Type B pancreatic cell (in vitro differentiated cells): ENCODE measurements at places on chromosomes 2 and 18.
A peak's percentile ranks its signal among the peaks of the same experiment; 100 is the strongest.

DNA sequence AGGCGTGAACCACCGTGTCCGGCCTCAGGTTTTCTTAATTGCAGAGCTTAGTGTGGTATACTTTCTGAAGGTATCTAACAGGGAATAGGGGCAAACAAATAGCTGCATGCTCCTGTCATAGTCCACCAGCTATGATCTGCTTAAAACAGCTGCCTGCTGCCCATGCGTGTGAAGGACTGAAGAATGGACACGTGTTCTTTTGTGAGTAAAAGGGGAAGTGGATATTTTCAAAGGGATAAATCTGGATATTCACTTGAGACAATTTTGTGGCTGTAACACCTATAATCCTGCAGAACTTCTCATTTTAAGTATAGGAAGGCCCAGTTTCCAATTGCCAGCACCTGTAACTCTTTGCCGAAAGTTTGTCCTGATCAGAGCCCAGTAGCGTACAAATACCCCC, 44.7 kb downstream of the TRPM8 start:
- no peak for DNase-seq

GRCh38 chr2:136901732-136902131, 136.4 kb downstream of the THSD7B start:
- no peak for DNase-seq

DNA sequence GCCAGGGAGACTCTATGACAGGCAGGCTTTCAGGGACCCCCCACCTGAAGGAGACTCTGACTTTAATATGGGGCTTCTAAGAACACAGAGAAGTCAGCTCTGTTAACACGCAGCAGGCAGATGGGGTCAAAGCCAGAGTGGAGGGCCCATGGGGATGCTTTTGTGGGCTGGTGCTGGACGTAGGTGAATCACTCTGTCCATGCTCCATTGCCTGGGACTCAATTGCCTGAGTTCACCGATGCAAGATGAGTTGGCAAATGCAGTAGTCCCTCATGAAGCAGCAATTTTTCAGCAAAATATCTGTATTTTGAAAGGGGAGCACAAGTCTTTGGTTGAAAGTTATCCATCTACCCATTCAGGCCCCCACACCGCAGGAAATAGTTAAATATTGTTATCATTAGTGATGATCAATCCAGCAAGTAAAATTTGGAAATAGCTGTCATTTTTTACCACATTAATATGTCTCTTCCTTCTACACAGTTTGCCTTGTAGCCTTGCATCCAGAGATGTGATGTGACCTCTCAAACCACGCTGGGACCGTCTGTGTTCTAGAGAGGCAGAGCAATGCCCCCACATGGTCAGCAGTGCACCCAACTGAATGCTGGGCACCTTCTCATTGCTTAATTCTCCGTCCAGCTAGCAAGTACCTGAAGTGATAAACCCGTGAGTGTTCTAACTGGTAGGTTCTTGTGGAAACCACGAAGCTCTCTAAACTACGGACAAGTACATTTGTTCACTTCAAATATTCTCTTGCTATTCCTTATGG, 34.8 kb upstream of the FAM110C start:
- DNase-seq: no peak

DNA sequence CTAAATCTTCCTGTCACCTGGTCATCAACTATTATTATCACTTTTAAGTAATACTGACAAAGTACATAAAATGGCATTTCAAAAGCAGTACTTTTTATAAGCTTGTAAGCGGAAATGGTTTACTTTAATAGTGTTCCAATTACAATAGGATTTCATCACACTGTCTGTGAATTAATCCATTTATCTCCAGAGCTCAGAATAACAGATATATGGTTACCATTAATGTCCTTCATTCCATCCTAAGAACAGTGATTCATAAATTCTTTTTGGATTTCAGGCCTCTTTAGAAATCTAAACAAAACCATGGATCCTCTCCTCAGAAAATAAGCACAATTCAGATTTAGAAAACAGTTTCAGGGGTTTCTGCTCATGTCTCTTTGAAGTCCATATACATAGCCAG, 68.4 kb downstream of the PID1 start:
- DNase-seq: no peak

DNA sequence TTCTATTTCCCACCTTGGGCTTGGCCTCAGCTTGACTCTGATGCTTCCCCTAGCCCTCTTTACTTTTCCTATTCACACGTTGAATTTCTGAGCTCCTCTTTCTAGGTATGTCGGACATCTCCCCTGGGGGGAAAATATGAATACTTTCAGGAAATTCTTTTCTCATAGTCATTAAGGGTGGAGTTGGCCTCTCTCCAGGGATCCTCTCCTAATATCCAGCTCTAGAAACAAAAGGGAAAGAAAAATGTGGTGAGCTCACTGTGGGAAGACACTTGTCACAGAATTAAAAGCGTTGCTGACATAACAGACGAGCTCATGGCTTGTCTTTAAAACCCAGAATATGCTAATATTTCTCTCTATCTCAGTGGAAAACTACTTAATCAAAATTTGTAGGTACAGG, 132.7 kb upstream of the MEX3C start:
- DNase-seq: no peak

- DNase-seq: no peak
These were observed 531.5 kb upstream of the SALL3 start for GRCh38 chr18:78448106-78448505.

DNA sequence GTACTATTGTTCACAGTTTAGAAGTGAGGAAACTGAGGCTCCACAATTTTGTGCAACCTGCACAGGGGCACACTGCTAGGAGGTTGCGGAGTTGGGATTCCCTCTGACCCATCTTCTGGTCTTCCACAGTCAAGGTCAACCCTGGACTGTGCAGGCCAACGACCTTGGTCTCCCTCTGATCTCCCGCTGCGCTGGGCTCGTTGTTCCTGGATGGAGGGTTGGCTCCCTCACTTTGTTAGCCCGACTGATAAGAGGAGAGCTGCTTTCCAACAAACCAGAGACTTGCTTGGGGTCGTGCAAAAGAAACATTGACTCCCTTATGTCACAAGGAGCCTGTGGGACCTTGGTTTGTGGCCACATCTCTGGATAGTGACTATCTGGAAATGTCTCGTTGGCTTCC, 187.6 kb downstream of the MYCN start:
- DNase-seq: no peak

DNA sequence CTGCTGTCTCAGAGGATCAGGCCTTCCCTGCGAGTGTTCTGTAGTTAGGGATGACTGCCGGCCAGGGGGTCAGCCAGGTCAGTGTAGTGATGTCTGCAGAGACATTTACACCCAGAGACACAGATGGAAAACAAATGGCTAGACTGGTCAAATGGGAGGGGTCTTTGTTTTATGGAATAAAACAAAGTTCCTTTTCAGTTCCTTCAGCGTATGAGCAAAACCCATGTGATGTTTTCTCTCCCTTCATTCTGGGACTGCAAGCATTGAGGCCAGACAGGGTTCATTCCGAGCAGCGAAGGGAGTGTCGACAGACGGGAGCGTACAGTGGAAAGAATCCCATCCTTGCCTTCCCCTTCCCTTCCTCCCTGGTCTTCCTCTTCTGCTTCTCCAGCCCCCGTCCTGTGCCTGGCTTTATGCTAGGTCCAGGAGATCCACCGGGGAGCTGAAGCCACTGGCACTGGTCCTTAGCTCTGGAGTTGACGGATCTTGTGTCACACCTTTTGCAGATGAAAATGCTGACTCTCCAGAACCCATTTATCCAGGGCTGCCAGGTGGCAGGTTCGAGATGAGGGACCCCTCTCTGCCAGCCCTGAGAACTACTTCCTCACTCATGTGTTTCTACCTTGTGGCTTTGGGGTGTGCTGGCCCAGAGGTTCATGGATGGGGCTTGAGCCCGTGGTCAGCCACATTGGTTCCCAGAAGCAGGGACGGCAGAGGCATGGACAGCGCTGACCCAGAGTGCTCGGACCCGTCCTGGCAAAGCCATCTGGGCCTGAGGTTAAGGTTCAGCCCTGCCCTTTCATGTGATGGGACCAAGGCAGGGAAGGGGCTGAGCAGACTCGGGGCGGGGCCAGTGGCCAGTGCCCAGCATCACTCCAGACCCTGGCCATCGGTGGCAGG, 24.2 kb downstream of the ITGB1BP1 start:
- DNase-seq: no peak

DNA sequence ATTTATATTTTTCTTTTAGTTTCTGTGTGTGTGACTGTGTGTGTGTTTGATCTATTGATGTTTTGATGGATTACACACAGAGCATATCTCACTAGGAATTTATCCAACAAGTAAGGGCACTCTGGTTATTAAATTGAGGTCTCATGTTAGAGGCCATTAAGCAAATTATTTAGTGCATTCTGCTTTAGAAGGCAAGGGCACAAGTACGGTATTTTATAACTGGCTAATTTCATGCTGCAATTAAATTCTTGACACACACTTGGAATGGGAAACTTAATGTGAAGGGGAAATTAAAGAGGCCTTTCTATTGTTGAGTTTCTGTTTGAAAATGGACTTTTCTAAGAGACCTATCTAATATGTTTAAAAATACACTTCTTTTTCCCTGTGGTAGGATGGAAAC, 25.8 kb downstream of the NYAP2 start:
- no peak for DNase-seq

GRCh38 chr18:74294526-74294925, 2.8 kb upstream of the CYB5A start:
- no peak for DNase-seq

DNA sequence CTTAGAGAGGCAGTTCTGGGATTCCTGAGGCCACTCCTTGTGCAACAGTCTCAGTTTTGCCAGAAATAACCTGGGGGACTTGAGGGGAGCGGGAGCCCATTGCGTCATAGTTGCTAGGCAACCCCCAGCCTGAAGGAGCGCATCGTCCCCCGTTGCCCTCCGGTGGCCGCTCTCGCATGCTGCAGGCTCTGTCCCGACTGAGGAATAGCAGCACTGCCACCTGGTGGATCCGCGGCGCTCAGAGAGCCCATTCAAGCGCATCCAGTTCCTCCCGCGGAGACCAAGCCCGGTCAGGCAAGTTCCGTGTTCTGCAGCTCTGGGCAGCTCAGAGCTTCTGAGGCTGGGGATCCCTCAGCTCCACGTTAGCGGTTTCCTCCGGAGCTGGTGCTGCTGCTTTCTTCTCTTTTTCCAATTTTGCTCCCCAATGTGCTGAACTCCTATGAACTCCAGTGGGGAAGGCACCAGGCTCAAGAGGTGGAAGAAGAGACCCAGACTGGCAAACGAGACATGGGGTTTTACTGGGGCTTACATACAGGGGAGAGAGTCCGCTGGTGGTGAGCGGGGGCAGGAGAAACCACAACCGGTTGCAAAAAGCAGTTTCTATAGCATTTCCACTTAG, 15.1 kb downstream of the SLC4A3 start:
- DNase-seq: peak; percentile 95

DNA sequence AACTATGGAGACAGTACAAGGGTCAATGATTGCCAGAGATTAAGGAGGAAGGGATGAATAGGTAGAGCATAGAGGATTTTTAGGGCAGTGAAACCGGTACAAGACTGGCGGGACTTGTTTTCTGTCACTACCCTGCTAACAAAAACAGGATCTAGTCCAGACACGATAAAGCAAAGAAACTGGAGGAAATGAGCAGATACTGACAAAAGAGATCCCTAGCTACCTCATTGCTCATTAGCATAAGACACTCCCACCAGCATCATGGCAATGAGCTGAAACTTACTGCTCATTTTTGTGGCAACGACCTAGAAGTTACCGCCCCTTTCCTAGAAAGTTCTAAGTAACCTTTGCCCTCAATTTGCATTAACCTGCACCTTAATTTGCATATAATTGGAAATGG, 131.2 kb downstream of the ETAA1 start:
- no peak for DNase-seq

DNA sequence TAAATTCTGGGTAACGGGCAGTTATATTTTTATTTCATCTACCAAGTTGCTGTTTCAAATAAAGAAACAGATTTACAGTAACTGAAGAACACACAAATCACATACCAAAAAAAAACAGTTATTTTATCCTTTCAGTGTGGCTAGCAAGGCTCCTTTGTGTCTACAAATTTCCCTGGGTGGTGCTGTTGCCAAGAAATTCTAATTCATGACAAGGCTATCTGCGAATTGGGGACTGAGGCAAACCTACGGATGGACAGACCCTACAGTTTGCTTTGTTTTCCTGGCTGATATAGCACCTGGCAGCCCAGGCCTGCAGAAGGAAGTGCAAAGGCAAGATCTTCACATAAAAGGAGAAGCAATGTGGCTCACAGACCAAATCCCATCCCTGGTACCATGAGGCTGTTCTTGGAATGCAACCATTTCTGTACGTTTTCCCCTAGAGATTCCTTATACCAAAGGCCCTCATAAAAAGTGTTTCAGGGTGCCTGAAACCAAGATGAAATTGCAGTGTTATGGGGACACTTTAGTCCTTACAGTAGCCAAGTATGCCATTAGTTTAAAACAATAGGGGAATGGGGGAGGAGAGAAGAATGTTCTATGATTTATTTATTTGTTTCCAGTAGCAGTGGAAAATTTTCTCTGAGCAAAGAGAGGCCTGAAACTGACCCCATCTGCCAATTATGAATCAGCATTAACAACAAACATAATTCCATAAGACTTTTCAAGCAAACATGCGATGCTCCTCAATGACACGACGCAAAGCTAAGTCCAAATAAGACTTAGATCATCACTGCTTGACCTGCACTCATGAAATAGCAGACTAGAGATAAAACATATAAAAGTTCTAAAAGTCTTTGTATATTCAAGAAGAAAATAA, 4.3 kb downstream of the KLF7 start:
- no peak for DNase-seq

- no peak for DNase-seq
These were observed 18.8 kb downstream of the CDH2 start for GRCh38 chr18:28158083-28158581.

DNA sequence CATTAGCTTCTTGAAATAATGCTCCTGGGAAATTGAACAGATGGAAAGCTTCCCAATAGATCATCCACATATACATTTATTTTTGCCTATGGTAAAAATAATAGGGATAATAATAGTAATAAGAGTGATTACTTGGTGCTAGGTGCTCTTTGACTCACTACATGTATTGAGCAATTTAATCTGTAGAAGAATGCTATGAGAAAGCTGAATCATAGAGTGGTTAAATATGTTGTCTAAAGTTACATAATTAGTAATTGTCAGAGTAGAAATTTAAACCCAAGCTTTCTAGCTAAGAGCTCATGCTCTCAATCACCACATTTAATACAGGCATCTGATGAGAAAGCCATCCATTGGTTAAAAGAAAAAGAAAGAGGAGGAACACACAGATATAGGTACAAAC, 590.5 kb upstream of the SLC8A1 start:
- no peak for DNase-seq

- peak; percentile 22 for DNase-seq
These were observed 60.1 kb downstream of the POLR1A start for GRCh38 chr2:86045541-86045940.

GRCh38 chr2:24011250-24012104, 1.6 kb downstream of the MFSD2B start:
- no peak for DNase-seq

GRCh38 chr2:44362207-44363015, 664 bp downstream of the CAMKMT start:
- no peak for DNase-seq

- no peak for DNase-seq
These were observed 1.9 kb upstream of the PROM2 start for GRCh38 chr2:95272299-95272751.

DNA sequence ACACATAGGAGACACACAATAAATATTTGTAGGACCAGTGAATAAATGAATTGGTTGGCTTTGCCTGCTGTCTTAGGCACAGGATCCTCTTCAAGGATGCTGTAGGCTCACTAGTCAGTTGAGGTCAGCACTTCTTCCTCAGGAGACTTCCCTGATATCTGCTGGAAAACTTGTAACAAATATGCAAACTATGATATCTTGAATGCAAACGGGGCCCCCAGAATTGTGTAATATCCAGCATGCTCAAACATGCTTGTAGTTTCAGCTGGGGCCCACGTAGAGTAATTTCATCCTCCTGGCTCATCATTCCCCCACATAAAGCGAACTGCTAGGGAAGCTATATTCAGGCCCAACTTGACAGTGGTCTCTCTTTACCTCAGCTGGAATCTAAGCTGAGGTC, 43.6 kb downstream of the POLE4 start:
- no peak for DNase-seq
